ENCODE measurements at places on chromosomes 1 and 21.

- DNase-seq, result no peak
Measured at GRCh38 chr1:8352471-8352845, 34.5 kb downstream of the SLC45A1 start.

DNA sequence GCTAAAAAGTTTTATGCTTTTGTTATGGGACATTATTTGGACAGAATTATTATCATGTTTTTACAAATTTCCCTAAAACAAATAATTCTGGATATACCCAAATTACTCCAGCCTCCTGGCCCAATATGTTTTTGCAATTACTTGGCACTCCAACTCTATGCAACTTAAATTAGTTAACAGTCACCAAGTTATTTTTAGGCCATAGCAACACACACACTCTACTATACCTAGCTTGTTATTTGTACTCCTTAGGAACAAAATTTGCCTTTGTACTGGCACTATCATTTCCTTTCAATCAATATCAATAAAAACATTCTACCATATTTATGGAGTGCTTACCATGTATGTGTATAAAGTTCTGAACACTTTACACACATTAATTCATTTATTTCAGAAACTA, 7.7 kb downstream of the DUSP10 start:
- no peak for DNase-seq

GRCh38 chr21:27581168-27581567, 614.3 kb upstream of the ADAMTS5 start:
- no peak for DNase-seq

DNA sequence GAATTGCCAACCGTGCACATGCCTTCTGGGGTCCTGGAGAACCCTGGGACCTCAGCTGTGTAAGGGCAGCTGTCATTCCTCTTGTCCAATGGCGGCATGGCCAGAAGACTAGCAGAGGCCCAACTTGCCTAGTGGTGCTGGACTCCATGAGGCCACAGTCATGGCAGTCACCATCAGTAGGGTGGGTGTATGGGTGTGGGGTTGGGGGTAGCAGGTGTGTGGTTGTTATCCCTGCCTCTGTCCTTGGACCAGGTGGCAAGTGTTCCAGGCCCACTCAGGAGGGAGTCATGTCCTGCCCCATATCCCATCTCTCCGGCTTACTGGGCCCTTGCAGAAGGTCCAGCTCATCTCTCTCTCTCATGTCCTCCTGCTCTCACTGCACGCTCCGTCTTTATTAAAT, 1596.2 kb downstream of the MRPL39 start:
- DNase-seq, result no peak

DNA sequence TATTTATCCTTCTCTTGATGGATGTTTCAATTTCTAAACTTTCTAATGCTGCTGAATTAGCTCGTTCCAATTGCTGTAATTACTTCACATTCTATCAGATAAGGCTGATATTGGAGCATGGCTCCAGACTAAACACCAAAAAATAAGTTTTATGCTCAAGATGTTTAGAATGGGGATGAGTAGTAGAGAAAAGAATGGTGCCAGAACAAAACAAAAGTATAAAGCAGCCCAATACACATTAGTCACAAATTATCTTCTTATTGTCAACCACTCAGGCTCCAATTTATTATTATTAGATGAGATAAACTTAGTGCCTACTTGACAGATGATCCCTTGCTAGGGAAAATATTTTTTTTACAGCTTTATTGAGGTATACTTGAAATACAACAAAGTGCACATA, 21.8 kb downstream of the ATPAF1 start:
- DNase-seq, result no peak

GRCh38 chr1:31423418-31423947, 10.5 kb downstream of the SERINC2 start:
- no peak for DNase-seq

DNA sequence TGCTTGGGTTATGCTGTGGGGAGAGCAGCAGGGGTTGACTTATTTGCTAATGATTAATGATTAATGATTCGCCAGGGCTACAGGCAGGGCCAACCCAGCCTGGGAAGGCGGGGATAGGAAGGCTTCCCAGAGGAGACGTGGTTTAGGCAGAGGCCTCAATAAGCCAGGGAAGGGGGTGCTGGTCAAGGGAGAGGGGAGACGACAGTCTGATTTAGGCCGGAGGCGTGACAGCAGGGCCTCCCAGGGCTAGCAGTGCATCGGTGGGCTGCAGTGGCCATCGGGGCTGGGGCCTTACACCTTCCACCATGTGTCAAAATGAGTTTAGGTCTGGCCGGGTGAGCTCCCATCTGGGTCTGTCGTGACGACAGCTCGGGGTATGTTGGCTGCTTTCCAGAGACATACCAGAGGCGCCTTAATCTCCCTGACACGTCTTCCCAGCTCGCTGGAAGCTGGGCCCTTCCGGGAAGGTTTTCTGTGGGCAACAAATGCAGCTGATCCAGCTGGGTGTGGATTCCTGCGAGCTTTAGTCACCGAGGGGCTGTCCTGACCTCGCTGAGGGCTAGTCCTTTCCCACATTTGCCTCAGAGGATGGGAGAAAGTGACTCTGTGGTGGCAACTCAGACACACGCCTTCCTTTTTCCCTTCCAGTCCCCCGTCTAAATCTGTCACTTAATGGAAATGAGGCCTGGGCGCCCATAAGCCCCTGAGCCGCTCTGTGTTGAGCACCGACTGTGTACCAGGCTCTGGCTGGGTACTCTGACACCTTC, 3.7 kb upstream of the SLC1A7 start:
- no peak for DNase-seq

DNA sequence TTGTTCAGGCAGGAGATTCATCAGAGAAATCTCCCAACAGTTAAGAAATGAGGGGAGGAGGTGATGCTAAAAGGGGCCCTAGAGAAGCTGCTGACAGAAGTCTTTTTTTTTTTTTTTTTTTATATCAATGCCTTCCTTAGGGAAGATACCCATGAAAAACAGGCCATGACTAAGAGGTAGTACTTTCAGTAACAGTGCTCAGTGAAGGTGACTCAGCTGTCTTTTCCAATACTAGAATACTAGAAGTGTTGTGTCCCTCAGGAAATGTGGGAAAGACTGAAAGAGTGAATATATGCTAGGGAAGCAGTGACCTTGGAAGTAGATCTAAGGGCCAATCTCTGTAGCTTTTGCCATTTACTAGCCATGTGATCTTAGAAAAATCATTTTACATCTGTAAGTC, 52.4 kb upstream of the SLFNL1 start:
- DNase-seq, result no peak

DNA sequence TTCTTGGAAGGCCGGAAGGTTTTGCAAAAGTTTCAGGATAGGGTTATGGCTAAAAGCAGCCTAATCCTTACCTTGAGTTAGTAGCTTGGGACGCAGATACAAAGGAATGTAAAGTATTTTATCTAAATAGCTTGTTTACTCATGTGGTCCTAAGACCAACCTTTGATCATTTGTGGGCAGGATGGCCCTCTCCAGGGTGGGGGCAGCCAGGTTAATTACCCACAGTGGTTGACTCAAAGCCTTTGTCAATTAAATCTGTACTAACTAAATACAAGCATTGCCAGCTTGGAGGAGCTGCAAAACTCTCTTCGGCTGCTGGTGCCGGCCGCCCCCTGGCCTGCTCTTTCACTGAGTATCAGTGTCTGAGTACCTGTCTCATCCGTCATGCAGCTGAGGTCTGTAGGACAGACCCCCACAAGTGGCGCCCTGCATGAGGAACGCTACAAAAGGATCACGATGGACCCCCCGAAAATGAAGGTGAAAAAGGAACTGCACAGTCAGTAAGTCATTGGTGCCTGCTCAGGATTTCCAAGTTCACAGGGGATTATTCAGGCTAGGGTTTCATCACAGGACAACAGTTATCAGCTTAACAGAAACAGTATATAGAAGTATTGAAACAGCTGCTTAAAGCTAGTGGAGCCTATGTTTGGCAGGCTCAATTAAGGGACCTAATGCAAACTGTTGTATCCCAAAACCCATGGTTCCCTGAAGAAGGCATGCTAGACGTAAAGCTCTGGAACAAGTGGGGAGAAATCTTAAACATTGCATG, 212.5 kb upstream of the MAP1LC3C start:
- no peak for DNase-seq

DNA sequence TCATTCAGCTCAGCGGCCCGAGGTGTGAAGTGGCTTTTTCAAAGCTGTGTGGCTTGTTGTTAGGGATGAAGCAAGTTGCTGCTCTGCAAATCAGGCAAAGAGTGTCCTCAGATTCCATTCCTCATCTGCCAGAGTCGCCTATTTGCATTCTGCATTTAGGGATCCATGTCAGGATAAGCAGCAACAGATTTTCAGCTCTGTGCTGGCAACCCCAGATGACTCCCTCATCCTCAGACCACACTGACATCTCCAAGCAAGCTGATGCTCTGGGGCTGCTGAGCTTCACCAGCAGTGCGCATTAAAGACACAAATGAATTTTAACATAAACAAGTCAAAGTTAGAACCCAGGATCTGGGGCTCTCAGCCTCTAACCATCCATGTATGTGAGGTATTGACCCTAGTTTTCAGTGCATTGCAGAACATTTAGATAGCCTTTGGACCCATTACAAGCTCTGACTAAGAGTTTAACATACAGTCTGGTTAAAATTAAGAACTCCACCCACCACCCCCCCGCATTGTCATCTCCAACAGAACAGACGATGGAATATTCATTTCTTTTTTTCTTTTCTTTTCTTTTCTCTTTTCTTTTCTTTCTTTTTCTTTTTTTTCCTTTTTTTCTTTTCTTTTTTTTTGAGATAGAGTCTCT, 10.9 kb downstream of the CFAP107 start:
- DNase-seq, result no peak

DNA sequence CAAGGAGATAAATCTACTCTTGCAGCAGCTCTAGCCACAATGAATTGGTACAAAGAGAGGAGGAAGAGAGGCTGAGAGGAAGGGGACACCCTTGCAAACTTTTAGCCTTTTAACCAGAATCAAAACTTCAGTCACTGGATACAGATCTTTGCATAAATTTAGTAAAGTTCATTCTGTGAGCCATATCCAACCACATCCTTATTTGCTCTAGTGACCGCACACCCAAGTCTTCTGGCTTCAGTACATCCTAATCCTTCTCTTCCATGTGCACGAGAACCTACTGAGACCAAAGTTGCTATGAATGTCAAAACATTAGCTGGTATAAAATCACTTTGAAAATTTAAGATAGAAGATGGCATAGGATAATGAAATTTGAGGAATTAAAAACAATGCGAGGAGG, 21.9 kb upstream of the PLD5 start:
- DNase-seq, result no peak

DNA sequence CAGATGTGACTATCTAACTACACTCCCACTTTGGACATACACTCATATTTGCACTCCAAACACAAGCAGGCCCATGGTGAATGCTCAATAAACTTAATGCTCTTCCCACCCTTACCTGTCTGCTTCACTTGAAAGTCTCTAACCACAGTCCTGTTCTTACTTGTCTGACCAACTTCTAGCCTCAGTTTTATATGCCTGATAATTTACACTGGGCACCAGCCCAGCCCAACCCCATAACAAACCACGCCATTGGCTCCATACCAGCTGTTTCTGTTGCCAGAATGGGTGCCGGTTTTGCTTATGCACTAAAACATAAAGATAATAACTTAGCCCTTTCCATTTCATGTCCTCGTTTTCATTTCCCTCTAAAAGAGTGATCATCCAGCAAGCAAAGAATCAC, 395.4 kb downstream of the NTNG1 start:
- no peak for DNase-seq

DNA sequence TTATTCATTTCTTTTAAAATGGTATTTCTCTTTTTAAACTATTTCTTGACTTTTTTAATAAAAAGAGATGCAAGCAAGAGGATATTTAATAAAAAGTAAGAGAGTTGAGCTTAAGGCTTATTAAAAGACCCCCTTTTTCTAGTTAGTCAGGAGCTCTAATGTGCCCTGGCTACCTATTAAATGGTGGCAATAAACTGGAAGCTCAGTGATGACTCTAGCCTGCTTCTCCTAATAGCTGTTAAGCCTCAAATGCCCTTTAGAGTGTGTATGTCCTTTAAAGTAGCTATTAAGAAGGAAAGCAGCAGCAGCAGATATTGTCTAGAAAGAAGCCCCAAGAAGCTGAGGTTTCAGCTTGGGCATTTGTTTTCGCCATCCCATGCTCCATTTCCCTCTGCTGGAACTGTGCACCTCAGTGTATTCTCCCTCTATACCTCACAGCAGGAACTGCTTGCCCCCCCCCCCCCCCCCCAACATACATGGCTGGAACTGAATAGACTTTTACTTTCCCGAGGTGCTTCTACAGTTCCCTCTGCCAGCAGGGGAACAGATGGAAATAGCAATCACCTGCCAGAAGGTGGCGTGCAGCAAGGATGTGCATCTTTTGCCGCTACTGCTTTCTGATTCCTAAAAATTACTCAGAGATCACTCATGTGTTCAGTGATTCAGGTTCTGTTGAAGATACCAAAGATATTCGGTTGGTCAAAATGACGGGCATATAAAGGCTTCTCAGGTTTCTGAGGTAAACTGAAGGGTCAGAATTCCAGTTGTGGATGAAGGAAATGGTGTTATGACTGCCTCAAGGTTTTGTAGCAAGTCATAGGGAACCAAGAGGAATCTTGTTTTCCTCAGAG, 2.5 kb downstream of the RGS4 start:
- DNase-seq, result no peak

All from T-helper 2 cell (primary cell).